ENCODE measurements at places on chromosomes 3 and 15.

DNA sequence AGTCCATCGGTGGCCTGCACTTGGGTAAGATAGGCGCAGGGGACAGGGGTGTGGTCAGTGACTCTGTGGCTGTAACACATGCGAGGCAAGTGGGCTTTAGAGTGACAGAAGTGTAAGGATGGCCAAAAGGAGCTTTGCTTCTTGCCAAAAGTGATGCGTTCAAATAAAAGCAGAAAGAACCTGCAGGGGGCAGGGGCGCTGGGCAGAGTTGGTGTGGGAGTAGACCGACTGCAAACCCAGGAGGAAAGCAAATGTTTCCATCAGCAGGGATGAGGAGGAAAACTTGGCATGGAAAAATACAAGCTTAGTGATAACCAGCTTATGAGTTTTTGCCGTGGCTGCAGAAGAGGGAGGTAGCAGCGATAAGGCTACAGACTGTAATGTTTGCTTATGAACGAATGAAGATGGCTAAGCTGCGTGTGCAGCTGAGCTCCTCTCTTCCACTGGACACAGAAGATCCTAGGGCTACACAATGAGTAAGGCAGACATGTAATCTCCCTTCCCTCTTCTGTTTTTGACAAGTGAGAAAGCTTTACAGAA lies 149.4 kb downstream of the WNT5A start:
- DNase-seq, result no peak

DNA sequence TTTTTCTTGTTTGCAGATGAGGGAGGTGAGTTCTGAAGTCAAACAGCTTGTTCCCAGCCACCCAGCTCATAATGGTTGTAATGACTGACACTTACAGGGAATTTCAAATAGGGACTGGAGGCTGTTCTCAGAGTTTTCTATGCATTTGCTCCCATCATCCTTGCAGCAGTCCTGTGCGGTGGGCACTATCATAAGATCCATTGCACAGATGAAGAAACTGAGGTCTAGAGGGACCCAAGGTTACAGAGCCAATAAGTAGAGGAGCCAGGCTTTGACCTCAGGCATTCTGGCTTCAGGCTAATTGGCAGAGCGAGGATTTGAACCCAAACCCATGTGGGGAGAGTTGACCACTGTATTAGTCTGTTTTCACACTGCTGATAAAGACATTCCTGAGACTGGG lies 32.4 kb downstream of the FAH start:
- DNase-seq, result no peak

- no peak for DNase-seq
Observed at GRCh38 chr15:99137111-99137546, 32.2 kb downstream of the SYNM start.

GRCh38 chr3:188553569-188553968 lies 399.6 kb downstream of the LPP start:
- DNase-seq, result no peak

- DNase-seq, result no peak
Observed at GRCh38 chr3:136161516-136161915, 34.6 kb downstream of the MSL2 start.

Data from mucosa of gallbladder (tissue), 1 donor.